ENCODE measurements at places on chromosomes 12 and 14.

DNA sequence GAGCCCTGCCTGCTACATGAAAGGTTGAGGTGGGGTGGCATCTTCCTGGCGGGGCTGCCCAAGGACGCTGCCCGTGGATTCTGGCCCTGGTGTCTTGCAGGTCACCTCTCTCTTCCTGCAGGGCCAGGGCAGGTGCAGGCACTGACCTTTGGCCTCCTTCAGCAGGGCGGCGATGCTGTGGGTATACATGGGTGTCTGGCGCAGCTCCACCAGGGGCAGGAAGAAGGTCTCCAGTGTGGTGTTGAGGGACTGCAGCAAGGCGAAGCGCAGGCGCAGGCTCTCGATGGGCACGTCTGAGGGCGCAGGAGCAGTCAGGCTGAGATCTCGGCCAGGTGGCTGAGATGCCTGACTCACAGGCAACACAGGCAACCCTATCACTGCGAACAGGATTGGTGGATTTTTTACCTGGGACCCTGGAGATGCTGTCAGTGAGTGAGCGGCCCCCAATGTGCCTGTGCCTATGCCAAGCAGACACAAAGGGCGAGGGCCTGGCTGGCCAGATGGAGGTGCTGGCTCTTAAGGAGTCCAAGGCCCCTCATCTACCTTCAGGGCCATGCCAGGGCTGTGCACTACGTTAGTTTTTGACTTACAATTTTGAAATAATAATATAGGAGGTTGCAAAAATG lies 45.7 kb downstream of the TRAFD1 start:
- no peak for DNase-seq

GRCh38 chr12:108373111-108373510 lies 34.0 kb upstream of the CMKLR1 start:
- no peak for DNase-seq

- DNase-seq = peak; percentile 44
These were observed 135.3 kb downstream of the NTF3 start for GRCh38 chr12:5567016-5567725.

DNA sequence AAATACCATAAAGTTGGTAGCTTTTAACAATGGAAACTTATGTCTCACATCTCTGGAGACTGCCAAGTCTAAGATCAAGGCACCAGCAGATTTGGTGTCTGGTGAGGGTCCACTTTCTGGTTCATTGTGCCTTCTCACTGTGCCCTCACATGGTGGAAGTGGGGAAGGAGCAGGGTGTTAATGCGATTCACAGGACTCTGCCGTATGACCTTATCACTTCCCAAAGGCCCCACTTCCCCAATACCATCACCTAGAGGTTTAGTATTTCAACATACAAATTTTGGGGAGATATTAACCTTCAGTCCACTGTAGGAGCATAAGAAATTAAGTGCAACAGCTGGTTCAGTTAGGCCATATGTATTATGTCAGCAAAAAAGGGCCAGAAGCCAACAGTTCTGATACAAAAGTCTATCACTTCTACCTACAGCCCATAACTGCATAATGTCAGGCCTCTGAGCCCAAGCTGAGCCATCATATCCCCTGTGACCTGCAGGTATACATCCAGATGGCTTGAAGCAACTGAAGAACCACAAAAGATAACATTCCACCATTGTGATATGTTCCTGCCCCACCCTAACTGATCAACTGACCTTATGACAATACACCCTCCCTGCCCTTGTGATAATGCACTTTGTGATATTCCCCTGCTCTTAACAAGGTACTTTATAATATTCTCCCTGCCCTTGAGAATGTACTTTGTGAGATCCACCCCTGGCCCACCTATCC lies 24.7 kb downstream of the DDHD1 start:
- no peak for DNase-seq

- DNase-seq = no peak
These were observed 380.0 kb downstream of the KCNH5 start for GRCh38 chr14:62665286-62665685.

DNA sequence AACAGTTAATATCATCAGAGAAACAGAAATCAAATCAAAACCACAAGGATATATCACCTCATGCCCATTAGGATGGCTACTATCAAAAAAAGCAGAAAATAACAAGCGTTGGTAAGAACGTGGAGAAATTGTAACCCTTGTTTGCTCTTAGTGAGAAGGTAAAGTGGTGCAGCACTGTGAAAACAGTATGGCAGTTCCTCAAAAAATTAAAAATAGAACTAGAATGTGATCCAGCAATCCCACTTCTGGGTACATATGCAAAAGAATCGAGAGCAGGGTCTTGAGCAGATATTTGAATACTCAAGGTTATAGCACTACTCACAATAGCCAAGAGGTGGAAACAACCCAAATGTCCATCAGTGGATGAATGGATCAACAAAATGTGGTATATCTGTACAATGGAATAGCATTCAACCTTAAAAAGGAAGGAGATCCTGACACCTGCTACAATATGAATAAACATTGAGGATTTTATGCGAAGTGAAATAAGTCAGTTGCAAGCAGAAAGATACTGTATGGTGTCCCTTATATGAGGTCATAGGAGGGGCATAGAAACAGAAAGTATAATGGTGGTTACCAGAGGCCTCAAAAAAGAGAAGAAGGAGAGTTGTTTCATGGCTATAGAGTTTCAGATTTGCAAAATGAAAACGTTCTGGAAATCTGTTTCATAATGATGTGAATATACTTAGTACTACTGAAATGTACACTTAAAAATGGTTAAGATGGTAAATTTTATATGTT lies 131.0 kb upstream of the EEA1 start:
- DNase-seq = no peak

GRCh38 chr12:29067430-29067829 lies 81.6 kb upstream of the FAR2 start:
- DNase-seq = no peak

DNA sequence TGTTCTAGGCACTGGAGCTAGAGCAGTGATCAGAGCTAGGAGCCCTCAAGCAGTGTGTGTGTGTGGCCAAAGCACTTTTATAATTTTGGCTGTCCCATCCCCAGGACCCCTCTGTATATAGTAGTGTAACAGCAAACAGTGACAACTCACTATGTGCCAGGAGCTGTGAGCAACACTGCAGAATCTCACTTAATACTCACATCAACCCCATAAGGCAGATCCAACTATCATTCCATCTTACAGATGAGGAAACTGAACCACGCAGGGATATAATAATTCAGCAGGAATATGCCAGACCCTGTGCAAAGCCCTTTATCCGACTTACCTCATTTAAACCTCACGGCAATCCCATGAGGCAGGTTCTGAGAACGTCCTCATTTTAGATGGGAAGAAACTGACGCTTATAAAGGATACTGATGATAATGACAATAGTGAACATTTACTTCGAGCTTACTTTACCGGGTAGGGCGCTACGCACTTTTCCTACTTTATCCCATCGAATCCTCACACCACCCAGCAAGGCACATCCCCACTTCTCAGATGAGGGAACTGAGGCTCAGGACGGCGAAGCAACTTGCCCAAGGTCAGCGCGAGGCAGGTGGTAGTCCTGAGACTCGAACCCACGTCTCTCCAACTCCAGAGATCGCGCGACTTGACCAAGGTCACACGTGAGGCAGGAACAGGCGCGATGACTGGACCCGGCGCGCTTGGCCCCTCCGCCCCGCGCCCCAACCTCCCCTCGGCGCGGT lies 687 bp downstream of the RAB35 start:
- DNase-seq = peak; percentile 42

Data from fibroblast of skin of right biceps (primary cell).